ENCODE measurements at places on chromosomes 7 and 10.

- DNase-seq, result no peak
Observed at GRCh38 chr10:91219371-91220193, 881 bp upstream of the PCGF5 start.

DNA sequence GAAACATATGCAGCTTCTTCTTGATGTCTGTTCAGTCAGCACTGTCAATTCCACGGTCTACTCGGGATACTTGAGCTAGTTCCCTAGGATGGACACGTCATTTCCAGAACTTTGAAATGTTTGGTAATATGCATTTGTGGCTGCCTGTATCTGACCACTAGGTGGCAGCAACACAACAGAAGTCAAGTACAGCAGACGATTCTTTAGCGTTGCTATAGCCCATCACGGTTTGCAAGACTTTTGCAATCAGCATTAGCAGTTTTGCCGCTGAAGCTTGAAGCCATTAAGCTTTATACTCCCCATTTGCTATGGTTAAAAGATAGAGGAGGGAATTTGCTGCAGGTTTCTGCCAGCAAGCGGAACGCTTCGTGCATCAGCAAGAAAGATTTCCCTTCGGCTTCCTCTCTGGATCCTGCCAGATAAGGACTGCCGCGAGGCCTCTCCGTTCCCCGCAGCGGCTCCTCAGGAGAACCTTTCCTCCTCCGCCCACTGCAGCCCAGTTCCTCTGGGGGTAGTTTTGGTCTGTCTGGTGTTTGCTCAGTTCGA lies 63.5 kb downstream of the ABCC2 start:
- DNase-seq, result no peak

- DNase-seq, result no peak
Observed at GRCh38 chr7:1770331-1770730, 100.3 kb downstream of the ELFN1 start.

GRCh38 chr7:128380483-128381106 lies 19.1 kb upstream of the PRRT4 start:
- DNase-seq, result no peak

GRCh38 chr7:43758822-43759683 lies 573 bp downstream of the BLVRA start:
- DNase-seq, result no peak

DNA sequence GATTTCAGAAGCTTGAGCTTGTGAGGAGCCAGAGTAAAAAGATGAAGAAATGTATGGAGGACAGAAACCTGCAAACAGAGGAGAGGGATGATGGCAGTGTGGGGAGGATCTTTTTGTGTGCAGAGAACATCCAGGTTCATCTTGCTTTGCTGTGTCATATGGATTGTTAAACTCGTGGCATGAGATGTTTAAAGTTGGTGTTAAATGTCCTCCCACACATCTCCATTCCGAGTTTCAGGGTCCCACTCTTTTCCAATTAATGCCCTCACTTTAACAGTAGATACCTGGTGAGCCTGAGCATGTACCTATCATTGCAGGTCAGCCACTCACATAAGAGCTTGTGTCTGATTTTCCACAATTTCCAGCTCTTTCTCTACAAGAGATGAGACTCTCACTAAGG lies 147.7 kb downstream of the ST7 start:
- DNase-seq, result no peak

GRCh38 chr10:118520116-118520742 lies 75.2 kb downstream of the PRLHR start:
- no peak for DNase-seq

GRCh38 chr7:158396982-158397862 lies 190.4 kb downstream of the PTPRN2 start:
- no peak for DNase-seq

- DNase-seq, result no peak
Observed at GRCh38 chr7:14170872-14171271, 181.4 kb upstream of the ETV1 start.

DNA sequence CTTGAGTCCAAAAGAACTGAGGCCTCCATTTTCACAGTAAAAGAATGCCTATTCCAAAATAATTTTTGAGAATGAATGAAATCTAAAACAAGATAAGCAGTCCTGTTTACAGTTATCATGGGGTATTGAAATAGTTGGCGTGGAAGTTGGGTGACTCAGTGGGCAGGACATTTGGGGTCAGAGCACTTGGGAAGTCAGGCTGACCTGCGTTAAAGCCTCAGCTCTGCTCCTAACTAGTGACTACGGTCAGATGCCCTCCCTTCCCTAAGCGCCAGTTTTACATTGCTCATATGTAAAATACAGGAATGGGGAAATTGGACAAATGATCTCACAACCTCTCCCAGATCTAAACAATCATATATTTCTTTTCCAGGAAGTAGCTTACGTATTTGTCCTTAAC lies 2.3 kb upstream of the PAPSS2 start:
- DNase-seq, result no peak

GRCh38 chr7:22932896-22933295 lies 81.0 kb downstream of the HYCC1 start:
- no peak for DNase-seq

GRCh38 chr7:106405697-106406141 lies 120.9 kb upstream of the NAMPT start:
- DNase-seq, result no peak

DNA sequence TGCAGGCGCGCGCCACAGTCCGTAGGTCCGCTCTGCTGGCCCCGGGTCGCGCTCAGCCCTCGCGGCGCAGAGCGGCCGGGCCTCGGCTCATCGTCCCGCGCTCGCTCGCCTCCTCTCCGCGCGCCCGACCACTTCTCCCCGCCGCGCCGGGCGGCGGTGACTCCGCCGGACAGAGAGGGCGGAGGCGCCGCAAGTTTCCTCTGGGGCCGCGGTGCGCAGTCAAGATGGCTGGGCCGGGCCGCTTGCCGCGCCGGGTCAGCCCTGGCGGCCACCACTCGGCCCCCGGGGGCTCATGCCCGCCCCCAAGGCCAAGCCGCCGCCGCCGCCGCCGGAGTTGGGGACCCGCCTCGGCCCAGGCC lies 441 bp downstream of the FZD8 start:
- no peak for DNase-seq

DNA sequence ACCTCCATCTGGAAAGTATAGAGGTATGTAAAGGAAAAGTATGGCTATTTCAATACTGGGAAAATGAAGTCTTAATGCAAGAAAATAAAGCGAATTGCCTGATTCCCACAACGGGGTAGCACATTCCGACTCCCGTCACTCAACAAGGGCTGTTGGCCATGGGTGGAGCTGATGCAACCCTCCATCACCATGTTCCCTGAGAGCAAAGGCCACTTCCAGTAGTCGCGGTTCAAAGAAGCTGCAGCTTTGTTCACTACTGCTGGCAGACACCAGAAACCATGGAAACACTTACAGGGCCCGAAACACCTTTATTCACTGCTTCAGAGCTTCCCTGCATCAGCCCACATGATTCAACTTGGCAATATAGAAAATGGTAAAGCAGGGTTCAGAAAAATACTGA lies 44.0 kb downstream of the TMEM26 start:
- DNase-seq, result no peak

- DNase-seq, result no peak
Observed at GRCh38 chr10:98878418-98878817, 357.2 kb downstream of the HPSE2 start.

GRCh38 chr10:24579906-24580305 lies 143.8 kb downstream of the ARHGAP21 start:
- DNase-seq, result no peak

- no peak for DNase-seq
Observed at GRCh38 chr7:151380199-151381097, 29.4 kb downstream of the WDR86 start.

DNA sequence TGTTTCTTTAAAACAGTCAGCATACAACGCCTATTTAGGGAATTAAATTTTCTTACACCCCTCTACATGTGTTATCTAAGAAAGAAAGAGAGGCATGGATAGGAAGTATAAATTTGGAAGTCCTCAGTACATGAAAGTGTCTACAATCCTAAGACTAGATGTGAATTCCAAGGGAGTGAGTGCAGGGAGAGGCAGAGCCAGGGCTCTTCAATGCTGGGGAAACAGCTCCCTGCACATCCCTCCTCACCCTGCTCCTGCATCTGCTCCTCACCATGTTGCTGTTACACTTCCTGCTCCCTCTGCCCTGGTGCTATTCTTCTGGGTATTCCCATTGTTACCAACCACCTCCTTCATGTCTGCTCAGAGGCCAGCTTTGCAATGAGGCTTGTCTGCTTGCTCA lies 229.1 kb upstream of the AKR1E2 start:
- no peak for DNase-seq

DNA sequence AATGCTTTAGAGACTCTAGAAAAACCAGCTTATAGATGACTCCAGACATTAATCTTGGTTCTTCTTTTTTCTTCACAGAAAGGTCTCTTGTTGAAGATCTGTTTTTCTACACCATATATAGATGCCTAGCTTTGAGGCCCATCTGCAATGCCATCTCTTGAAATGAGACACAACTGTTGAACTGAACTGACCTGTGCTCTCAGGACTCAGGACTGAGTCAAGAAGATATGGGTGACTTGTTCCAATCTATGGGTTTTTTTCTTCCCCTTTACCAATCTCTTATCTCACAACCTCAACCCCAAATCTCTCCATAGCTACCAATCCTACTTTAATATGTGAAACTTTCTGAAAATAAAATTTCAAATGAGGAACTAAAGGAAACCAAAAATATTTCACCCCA lies 194.7 kb downstream of the SNX13 start:
- DNase-seq, result no peak

GRCh38 chr7:25496476-25497368 lies 268.4 kb upstream of the NPVF start:
- DNase-seq, result no peak

DNA sequence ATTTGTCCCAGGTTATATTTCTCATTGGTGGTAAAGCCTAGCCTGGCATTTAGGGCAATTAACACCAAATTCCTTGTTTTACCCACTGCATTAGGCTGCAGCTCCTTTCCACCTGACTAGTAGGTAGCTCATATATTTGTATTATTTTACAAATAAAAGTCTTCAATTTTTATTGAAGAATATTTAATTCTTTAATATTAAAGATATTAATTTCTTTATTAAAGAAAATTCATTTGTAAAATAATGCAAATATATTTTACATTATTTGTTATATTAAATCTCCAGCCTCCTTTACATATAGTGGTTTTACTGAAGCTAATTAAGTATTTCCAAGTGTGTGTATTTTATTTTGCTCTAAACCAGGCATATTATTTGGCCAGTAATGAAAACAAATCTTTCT lies 361.2 kb downstream of the GPR158 start:
- DNase-seq, result no peak

DNA sequence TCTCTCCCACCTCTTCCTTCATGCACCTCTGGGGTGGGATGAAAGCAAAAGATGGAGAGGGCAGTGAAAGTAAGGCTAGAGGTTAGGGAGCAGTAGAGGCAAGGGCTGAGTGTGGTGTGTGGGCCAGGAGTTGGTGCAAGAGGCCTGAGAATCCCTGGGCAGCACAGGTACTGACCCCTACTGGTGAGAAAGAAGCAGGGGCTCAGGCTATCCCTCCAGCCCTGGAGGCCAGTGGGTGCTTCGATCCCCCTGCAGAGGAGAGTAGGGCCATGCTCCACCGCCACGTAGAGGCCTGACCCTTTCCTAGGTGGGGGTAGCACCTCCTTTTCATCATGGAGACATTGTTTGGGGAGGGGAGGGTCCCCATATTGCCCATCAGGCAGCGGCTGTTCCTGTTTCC lies 9.8 kb downstream of the CDHR1 start:
- no peak for DNase-seq

GRCh38 chr7:7103343-7104313 lies 78.7 kb upstream of the C1GALT1 start:
- DNase-seq, result no peak

DNA sequence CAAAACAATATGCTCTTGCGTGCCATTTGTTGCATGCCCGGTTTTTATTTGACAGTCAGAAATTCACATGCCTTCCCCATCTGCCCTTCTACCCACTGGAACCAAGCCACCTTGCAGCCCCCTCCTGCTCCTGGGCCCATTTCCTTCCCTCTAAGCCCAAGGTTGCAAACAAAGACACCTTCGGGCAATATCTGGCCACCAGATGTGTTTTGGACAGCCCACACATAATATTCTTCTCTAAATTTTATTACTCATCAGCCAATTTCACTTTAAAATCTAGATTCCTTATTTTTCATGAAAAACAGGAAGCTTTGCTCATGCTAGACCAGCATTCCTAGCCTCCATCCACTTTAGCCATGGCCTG lies 18.2 kb upstream of the C10orf105 start:
- DNase-seq, result no peak

GRCh38 chr7:124765401-124766352 lies at the start of gene GPR37:
TSS of gene GPR37 (minus strand) at chr7:124765792. CDS start at chr7:124764976, 816 bp downstream.
- DNase-seq, result no peak

DNA sequence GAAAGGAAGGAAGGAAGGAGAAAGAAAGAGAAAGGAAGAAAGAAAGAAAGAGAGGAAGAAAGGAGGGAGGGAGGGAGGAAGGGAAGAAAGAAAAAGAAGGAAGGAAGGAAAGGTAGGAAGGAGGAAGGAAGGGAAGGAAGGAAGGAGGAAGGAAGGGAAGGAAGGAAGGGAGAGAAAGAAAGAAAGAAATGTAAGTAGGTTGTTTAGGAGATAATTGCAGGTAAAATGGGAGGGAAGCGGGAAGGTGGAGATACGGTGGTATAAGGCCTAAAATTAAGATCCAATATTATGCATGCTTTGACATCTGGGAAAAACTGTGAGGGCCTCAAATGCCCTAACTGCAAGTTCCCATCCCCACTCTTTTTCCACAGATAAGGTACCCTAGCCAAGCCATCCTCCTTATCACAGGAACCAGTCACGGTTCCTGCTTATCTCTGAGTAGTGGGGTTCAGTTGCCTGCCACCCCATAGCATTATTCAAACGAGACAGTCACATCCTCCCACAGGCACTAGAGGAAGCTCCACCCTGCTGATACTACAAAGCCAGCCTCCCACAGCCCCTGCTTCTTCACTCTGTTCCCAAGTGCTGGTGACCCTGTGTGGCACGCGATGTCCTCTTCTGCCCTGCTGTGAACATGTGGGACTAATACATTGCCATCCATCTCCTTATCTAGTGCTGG lies 28.7 kb downstream of the ST8SIA6 start:
- DNase-seq, result no peak

GRCh38 chr7:98621573-98622482 lies 4.7 kb downstream of the NPTX2 start:
- DNase-seq, result no peak

DNA sequence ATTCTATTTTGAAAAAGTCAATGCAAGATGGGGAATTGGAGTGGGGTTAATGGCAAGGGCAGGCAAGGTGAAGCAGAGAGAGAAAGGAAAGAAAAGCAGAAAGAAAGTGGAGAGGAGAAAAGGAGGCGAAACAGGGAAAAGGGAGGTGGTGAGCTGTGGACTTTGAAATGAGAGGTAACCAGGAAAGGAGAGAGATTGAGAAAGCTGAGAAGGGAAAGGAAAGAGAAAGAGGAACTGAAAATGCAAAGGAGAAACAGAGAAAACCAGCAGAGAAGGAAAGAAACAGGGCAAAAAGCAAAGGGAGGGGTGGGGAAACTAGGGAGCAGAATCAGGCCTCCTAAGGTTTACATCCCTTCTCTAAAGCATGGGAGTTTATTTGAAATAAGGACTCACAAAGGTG lies 72.5 kb upstream of the TPK1 start:
- DNase-seq, result no peak

GRCh38 chr10:69403519-69403918 lies 13.2 kb downstream of the TACR2 start:
- DNase-seq, result no peak

GRCh38 chr10:76091926-76092325 lies 660.5 kb downstream of the LRMDA start:
- DNase-seq, result no peak

Data from cortex of kidney (tissue), 1 donor.